ENCODE measurements at places on chromosomes 16 and 17.
A peak's percentile ranks its signal among the peaks of the same experiment; 100 is the strongest.

- no peak for DNase-seq
These were observed 7.6 kb downstream of the SLC25A10 start for GRCh38 chr17:81719410-81720266.

DNA sequence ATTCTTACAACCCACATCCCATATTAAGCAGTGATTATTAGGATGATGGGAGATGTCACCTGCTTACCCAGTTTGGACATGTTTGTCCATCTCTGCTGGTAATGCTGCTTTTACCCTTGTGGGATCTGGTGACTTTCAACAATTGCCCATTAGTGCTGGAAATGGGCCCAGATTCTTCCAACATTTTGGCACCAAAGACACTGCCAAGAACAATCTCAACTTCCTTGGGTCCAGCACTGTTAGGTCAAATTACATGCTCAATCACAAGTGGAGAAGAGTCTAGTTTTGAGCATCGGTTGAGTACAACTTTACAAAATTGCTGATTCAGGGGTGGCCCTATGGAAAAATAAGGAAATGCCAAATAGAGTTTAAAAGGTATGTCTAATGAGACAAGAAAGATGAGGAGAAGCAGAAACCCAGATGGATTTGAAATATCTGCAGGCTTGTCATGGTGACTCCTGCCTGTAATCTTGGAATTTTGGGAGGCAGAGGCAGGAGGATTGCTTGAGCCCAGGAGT, 13.0 kb upstream of the ZFP3 start:
- no peak for DNase-seq

GRCh38 chr17:78400581-78401240, 22.3 kb downstream of the PGS1 start:
- DNase-seq: no peak

DNA sequence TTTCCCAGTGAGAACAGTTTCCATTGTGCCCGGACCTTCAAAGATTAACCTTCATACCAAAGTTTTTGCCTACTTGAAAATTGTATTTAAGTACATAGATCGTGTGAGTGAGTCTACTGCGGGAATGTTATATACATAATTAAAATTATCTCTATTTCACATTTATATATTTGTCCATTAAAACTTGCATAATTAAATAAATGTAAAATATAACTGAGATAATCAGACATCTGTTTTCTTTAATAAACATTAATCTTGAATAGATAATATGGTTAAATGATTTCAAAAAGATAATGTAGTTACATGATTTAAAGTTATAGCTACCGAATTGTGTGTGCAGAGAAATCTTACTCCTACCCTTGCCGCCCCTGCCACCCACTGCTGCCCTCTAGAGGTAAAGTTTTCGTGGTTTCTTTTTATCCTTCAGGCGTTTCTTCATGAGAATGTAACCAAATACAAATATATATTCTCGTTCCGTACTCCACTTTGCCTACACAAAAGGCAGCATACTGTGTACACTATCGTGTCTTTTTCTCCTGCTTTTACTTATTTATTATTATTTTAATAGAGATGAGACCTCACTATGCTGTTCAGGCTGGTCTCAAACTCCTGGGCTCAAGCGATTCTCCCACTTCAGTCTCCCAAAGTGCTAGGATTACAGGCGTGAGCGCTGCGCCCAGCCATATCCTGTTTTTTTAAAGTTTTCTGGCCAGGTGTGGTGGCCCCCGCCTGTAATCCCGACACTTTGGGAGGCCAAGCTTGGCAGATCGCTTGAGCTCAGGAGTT, 35.6 kb downstream of the RPA1 start:
- peak; percentile 29 for DNase-seq
